ENCODE measurements at places on chromosomes 11 and 22. TPM values are rescaled to one million over a fixed set of nuclear protein-coding genes. Genes with fewer than 3 reads are reported as not detected.

Gene SEPTIN5
- 51.3 TPM for total RNA-seq

Gene OR2AG2
- 0.16 TPM for total RNA-seq

Gene FADD
- 30.8 TPM for total RNA-seq

Gene MUC2
- not detected for total RNA-seq

Gene CHRM1
- total RNA-seq, result 0.09 TPM

Gene LRRC75B
- 4.9 TPM for total RNA-seq

Gene PI4KA
- 22.5 TPM for total RNA-seq

Gene RBM7
- total RNA-seq, result 38.3 TPM

Gene SERHL2
- 9.0 TPM for total RNA-seq

Gene TMEM45B
- not detected for total RNA-seq

Gene MISFA
- total RNA-seq, result 0.95 TPM

Gene MRGPRF
- 28.7 TPM for total RNA-seq

Gene C11orf16
- not detected for total RNA-seq

Gene RIC3
- total RNA-seq, result not detected

Gene OR51B2
- not detected for total RNA-seq

Gene DCDC1
- 0.34 TPM for total RNA-seq

Data from bronchial smooth muscle cell (primary cell).